NCI-H748 treated with DMSO at 0.1 percent for 48 hours (cell line): ENCODE measurements at places on chromosomes 3 and 15.

- no peak for DNase-seq
Measured at GRCh38 chr3:66083096-66083678, 44.5 kb upstream of the MAGI1 start.

DNA sequence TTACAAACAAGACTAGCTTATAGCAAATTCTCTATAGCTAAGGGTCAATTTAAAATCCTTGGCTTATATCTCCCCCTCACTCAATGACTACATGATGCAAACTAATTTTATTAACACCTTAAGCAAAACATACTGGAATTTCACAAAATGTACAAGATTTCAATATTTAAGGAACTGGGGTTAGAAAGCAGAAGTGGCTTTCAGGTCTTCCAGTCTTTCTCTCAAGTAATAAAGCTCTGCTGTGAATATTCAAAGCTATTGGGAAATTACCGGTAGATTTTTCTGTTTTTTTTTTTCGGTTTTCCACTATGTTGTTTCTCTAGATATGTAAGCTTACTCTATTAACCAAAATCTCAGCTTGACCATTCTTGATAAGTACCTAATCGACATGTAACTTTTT is 3.9 kb downstream of the EPM2AIP1 start:
- DNase-seq: no peak

- peak; percentile 8 for DNase-seq
Measured at GRCh38 chr15:90095521-90095959, 6.7 kb downstream of the IDH2 start.

- DNase-seq: no peak
Measured at GRCh38 chr3:169498336-169498735, 165.2 kb downstream of the MECOM start.

DNA sequence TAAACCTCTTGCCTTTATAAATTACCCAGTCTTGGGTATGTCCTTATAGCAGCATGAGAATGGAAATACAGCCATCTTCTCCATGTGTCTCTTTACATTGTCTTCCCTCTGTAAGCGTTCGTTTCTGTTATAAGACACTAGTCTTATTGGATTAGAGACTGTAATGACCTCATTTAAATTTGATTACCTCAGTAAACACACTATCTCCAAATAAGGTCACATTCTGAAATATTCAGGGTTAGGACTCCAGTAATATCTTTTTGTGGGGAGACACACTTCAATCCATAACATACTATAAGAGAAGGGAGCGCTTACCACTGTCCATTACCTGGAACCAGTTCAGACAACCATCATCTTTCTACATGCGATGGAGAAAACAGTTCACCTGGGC is 34.3 kb upstream of the CD47 start:
- DNase-seq: no peak

DNA sequence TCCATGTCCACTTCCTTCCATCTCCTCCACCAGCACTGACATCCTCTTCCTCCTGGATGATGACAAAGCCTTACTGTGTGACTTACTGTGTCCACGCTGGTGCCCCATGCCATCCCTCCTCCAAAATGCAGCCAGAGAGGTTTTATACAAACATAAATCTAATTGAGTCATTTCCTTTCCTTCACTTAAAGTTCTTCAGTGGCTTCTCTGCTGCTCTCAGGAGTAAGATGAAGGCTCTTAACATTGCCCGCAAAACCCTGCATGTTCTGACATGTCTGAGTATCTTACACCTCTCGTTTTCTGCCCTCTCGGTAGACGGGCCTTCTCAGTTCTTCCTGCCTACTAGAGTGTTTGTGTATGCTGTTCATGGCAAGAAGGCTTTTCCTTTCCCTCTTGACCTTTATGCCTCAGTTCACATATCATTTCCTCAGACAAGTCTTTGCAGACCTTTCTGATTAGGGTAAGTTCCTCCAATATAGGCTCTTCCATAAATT is 175.5 kb downstream of the CFAP20DC start:
- DNase-seq: no peak

- DNase-seq: no peak
Measured at GRCh38 chr15:52699457-52699856, 20.3 kb upstream of the ATOSA start.
